ENCODE measurements at places on chromosomes 5 and 9. TPM values are rescaled to one million over a fixed set of nuclear protein-coding genes. Genes with fewer than 3 reads are reported as not detected.

The GTF2H2 gene
- polyA plus RNA-seq = 9.9 TPM

The NR4A3 gene
- 0.37 TPM for polyA plus RNA-seq

The LCN1 gene
- not detected for polyA plus RNA-seq

The NSMF gene
- 45.9 TPM for polyA plus RNA-seq

The ADAMTS2 gene
- polyA plus RNA-seq = 68.2 TPM

The IL3 gene
- not detected for polyA plus RNA-seq

The SNX24 gene
- polyA plus RNA-seq = 15.0 TPM

The SUSD3 gene
- 1.5 TPM for polyA plus RNA-seq

The SLC12A7 gene
- 7.5 TPM for polyA plus RNA-seq

The CAMK4 gene
- polyA plus RNA-seq = 2.6 TPM

The ZFR gene
- polyA plus RNA-seq = 31.1 TPM

The PCDHGA5 gene
- 1.3 TPM for polyA plus RNA-seq

The MED7 gene
- polyA plus RNA-seq = 9.0 TPM

Data from IMR-90 (cell line).